ENCODE measurements at places on chromosomes 12 and 14.
A peak's percentile ranks its signal among the peaks of the same experiment; 100 is the strongest.

DNA sequence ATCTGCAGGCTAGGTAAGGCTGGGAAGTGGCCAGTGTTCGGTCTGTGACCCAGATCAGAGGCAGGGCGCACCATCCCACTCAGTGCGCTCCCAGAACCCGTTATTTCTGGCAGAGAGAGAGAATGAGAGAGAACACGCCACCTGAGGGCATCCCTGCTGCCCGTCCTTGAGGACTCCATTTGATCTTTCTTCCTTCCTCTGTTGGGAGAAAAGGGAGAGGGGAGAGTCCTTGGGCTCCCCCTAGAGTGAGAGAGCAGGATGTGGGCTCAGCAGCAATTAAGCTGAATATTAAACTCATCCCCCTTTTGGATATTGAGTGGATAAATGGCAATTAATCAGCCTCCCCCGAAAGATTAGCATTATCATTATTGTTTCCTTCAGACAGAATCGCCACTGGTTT, 70.6 kb downstream of the IFT43 start:
- DNase-seq, result peak; percentile 36

- no peak for DNase-seq
These were observed 138.4 kb downstream of the ATP23 start for GRCh38 chr12:58079806-58080205.

DNA sequence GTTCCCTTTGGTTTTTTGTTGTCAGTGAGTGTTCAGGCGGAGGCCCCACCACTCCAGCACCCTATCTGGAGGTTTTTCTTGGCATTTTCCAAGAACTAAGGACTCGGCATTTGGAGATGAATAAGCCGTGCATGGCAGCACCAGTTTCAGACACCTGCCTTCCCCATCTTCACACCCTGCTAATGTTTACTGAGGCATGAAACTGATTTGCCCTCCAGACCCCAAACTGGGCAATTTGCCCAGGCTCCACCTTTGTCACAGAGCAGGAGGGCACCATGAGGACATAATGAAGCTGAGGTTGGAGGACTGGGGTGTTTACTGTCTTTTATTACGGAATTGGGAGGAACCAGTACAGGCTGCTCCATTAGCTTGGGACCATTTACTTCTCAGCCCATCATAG, 113.4 kb downstream of the LGMN start:
- DNase-seq, result no peak

DNA sequence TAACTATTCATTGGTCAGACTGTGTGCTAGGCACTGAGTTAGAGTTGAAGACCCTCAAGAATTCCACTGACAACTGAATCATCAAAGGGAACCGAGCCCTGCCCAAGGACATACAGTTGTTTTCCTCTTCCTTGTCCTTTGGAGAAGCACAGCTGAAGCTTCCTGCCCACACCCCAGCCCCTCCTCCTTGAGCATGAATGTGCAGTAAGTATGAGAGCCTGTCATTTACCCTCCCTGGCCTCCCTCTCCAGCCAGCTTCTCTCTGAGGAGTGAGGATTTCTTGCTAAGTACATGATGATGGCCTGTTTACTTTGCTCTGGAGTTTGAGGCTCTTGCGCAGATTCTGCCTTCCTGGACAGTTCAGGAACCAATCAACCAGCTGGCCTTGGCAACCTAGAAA, 235.2 kb downstream of the CACNA1C start:
- DNase-seq, result no peak

GRCh38 chr12:92248977-92249376, 103.3 kb upstream of the BTG1 start:
- no peak for DNase-seq

- DNase-seq, result no peak
These were observed 119.2 kb downstream of the PELI2 start for GRCh38 chr14:56237398-56237797.

DNA sequence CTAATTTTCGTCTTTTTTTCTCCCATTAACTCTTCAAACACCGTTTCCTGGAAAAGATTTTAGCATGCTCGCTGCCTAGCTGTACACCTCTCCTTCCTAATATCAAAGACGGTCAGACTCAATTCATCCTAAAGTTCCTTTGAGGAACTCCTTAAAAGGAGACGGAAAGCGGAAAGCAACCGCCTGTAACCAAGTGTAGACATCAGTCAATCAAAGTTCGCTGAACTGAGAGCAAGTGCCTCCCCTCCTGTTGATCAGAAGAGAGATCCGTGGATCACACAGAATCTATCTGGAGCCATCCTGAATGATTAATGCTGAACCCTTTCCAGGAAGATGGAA, 412 bp upstream of the TEP1 start:
- DNase-seq, result peak; percentile 76

DNA sequence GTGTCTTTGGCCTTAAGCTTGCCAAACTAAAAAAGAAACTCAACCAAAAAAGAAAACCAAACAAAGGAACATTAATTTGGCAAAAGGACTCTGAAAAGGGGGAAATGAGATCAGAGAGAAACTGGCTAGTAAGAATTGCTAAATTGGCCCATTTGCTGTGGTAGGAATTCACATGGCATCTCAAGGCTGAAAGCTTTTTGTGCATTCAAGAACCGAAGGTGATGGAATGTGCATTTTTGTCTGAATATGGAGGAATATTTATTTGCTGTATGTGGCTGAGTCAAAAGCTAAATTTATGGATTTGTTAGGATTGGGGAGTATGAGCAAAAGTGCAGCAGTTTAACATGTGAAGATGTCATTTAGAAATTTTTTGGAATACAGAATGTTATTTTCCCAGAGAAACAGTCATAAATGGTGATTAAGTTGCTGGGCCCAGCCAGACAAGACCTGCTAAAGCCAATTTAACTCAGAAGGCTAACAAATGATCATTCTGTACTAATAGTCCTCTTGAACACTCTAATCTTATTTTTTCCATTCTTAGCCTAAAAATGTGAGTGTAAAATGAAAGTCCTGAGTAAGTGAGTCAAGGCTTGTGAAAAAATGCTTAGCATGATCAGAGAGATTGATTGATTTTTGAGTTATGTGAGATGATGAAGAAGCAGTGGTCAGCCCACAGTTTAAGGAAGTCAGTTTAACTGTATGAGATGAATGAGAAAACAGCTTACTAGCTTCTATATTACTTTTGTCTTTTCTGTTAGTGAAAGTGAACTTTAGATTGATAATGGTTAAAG, 94.1 kb downstream of the ANO6 start:
- DNase-seq, result no peak

DNA sequence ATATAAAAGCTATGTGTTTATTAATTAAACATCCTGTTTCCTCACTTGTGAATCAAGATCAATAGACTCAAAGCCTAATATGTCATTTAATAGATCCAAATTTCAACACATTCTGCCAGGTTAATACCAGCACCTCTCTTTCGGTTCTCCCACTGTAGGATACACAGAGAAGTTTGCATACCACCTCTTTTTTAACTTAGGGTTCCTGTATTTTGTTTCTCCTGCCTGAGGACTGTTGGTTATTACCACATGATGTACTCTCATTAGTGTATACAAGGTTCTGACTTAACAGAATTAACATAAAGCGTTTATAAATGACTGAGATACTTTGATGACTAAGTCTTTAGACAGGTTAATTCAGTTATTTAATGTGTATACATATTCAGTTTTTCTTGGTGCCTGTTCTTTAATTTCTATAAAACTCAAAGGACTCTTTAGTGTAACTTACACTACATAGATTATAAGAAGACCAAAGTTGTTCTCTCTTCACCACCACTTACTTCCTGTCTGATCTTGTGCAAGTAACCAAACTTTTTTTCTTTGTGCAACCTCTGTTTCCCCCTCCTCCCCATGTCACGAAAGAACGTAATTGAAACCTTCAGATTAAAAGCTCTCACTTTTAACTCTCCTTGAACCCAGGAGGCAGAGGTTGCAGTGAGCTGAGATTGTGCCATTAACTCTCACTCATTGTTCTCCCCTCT, 89.8 kb upstream of the DNM1L start:
- DNase-seq, result no peak

GRCh38 chr12:70271025-70271424, 27.8 kb downstream of the CNOT2 start:
- DNase-seq, result no peak

DNA sequence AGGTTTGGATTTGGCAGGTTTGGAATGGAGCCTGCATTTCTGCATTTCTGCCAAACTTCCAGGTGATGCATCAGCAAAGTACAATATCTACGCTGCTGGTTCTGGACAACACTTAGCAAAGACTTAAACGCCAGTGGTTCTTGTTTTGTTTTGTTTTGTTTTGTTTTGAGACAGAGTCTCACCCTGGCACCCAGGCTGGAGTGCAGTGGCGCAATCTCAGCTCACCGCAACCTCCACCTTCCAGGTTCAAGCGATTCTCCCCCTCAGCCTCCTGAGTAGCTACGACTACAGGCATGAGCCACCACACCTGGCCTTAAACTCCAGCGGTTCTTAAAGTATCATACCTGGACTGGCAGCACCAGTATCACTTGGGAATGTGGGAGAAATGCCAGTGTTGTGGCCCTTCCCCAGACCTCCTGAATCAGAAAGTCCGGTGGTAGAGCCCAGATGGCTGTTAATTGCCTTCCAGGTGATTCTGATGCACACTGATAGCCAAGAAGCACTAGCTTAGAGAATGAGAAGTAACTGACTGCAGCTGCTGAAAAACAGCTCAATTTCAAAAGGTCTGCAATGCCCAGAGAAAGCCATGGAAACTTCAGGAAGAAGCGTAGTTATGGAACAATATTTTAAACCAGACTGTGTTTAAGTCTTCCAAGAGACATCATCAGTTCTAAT, 114.8 kb upstream of the FOXN3 start:
- no peak for DNase-seq

- DNase-seq, result no peak
These were observed 45.7 kb upstream of the GRIP1 start for GRCh38 chr12:66724616-66725015.

GRCh38 chr12:99271071-99271470, 376.5 kb upstream of the GARIN6 start:
- peak; percentile 54 for DNase-seq

DNA sequence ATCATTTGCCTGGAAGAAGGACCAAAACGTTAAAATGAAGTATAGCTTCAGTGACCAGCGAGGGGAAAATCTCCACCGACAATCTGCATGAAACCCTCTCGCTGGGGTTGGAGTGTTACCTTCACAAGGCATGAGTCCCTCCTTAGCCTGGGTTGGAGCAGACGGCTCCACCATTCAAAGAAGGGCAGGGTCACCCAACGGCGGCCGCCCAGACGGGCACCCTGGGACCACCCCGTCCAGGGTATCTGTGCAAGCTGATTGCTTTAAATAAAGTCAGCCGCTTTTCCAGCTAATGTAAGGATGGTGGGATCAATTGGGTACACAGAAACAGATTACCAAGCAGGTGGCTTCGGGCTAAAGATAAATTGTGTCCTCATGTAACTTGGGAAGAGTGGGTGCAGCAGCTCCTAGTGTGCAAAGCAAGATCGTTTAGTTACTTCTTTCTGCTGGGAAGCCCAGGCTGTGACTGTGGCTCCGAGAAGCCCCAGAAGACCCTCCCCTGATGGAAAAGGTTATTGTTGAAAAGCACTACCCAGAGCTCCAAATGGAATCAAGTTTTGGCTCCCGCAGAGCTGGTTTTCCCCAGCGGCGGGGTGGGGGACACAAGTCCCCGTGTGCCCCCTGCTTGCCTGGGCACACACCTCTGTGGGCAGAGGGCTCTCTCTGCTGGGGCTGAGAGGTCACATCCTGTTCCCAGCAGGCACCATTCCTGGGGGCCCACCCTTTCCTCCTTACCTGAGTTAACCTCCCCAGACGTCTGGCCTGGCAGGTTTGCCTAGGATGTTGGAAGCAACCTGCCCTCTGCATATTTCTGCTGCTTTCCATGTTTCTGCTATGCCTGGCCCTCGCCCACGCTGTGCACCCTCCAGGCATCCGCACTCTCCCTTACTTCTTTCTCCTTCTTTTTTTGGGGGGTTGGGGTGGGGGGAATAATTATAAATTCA, 318.6 kb upstream of the DIO3 start:
- no peak for DNase-seq

DNA sequence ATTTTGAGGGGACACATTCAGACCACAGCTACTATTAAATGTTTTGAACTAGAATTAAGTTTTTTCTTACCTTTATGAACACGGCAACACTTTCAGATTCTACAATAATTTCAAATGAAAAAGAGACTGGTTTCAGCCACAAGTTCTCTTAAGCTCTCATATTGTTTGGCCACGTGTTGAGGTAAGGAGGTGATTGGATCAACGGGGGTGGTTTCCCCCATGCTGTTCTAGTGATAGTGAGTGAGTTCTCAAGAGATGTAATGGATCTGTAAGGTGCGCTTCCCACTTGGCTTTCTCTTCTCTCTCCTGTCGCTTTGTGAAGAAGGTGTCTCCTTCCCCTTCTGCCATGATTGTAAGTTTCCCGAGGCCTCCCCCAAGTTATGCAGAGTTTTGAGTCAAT, 48.9 kb upstream of the DYRK2 start:
- no peak for DNase-seq

DNA sequence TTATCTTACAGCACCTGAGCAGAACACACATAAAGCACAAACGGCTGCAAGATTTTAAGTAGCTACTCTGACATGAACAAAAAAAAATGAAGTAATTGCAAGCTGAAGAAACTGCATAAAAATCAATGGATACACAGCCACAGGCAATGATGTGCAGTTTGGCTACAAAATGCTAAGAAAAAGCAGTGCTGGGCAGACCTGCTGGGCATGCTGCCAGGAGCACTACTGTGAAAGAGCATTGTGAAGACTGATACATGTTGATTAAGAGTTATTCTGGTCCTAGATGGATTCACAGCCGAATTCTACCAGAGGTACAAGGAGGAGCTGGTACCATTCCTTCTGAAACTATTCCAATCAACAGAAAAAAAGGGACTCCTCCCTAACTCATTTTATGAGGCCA, 20.1 kb upstream of the RTN1 start:
- no peak for DNase-seq

- no peak for DNase-seq
These were observed 61.1 kb downstream of the MYRFL start for GRCh38 chr12:69886109-69886508.

DNA sequence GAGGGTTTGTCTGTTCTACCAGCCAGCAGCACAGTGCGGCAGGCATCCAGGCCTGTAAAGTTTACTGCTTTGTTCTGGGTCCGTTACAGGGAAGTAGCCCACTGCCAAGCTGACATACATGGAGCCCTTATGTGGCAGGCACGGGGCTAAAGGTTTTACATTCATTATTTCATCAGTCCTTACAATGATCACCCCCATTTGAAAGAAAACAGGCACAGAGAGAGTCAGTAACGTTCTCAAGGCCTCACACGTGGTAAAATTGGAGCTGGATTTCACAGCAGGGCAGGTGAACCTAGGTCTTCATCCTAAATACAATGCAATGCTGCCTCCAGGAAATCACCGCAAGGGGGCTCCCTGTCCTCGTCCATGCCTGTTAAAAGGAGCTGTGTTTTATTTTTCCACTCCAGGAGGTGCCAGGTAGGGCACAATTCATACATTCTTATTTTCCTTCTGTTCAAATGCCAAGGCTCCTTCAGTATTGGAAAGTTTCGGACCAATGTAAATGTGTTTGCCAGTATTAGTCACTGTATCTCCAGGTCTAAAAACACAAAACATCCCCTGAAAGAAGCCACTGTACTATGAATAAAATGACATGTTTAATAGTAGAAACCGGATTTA, 172.2 kb upstream of the GZMB start:
- peak; percentile 60 for DNase-seq

GRCh38 chr14:24508155-24508840, at the start of gene CMA1:
Gene CMA1, minus strand, starts transcription at chr14:24508265. Its CDS starts 30 bp downstream, at chr14:24508235.
- DNase-seq, result no peak

All from RKO (cell line).